ENCODE measurements at places on chromosomes 7 and 10. TPM values are rescaled to one million over a fixed set of nuclear protein-coding genes. Genes with fewer than 3 reads are reported as not detected.

- DNase-seq = no peak
Measured at GRCh38 chr10:52308251-52309031, 5.6 kb upstream of the DKK1 start.

DNA sequence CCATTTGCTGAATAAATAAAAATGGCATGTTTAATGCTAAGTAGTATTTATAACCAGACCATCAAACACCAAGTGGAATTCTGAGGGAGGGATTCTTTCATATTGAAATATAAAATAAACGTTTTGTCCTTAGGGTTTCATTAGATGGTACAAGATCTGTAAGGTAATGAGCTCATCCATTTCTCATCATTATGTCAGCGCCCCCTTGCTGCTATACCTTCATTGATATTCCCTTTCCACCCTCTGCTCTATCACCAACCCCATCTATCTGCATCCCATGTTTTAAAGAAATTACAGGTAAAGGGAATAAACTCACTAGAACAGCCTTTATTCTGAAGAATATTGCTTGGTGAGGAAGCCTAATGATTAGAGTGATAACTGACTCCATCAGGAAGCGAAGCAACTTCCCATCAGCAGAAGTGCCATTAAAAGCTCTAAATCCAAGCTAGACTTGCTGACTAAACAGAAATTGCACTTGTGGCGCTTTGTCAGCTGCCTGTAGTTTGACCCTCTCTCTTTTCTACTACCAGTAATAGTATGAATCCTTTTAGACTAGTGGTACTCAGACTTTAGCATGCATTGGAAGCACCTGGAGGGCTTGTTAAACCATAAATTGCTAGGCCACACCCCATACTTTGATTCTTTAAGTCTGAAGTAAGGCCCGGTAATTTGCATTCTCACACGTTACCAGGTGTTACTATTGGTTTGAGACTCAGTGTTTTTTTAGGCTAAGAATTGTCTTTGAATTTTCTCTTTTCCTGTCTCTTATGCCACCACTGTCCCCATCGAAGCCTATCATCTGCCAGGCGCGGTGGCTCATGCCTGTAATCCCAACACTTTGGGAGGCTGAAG, 27.5 kb downstream of the ADD3 start:
- no peak for DNase-seq

GRCh38 chr7:118771672-118772071, 547.2 kb downstream of the ANKRD7 start:
- no peak for DNase-seq

- DNase-seq = no peak
Measured at GRCh38 chr10:114024876-114025610, 18.6 kb upstream of the ADRB1 start.

GRCh38 chr10:105534086-105534485, 893.0 kb downstream of the SORCS3 start:
- DNase-seq = no peak

DNA sequence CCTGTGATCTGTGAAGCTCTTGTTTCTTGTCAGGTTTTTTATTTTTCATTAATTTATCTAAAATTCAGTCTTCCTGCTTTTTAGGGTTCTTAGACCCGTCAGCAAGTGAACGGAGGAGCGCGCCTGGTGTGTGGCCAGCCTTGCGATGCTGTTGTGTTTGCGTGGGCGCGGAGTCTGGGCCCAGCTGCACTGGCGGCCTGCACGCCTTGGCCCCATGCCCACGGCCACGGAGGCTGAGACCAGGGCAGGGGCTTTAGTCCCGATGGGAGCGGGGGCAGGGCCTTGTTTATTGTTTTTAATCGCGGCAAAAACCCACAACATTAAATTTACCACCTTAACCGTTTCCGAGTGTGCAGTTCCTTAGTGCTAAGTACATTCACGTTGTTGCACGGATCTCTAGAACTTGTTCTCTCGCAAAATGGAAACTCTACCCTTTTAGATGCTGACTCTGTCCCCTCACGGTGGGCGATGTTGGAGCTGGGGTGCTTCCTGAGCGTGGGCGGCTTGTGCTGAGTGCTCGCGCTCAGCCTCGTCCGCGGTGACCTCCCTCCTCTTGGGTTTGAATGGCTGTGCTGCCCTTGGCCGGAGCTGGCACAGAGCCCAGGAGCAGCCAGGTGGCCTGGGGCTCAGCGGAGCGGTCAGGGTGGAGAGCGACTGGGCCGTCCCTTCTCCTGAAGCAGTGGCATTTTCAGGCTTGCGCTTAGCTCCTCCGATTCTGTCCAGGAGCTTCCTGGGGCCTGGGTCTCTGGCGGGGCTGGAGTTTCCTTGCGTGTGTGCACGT, 69.1 kb downstream of the INPP5A start:
- no peak for DNase-seq

GRCh38 chr7:479948-480499, 39.6 kb downstream of the PDGFA start:
- no peak for DNase-seq

DNA sequence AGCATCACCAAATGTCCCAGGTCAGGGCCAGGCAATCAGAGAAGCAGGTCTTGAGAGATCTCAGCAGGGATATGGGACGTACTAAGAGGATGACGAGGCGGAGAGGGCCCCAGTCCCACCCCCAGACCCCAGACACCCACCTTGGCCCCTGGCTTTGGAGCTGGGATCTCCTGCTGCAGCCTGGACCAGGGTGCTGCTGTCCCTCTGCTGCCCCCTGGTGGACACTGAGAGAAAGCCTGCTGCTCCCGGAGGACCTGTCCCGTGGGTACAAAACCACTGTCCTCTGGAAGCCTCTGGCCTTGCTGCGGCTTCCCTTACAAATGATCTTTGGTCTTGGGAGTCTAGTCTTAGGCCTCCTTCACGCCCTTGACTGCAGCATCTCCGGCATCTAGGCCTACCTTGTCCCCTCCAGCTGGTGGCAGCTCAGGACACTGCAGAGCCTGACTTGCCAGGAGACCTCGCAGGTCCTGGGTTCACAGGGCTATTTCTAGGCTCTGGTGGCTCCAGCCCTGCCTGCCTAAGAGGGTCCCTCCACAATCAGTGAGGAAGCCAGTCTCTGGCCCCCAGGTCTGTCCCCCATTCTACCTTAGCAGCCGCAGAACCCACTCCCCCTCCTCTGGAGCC, 97.1 kb downstream of the RGS10 start:
- DNase-seq = peak; percentile 71

- DNase-seq = no peak
Measured at GRCh38 chr7:41536122-41536872, 166.6 kb downstream of the INHBA start.

- DNase-seq = no peak
Measured at GRCh38 chr10:47094636-47095035, 183.4 kb downstream of the PTPN20 start.

DNA sequence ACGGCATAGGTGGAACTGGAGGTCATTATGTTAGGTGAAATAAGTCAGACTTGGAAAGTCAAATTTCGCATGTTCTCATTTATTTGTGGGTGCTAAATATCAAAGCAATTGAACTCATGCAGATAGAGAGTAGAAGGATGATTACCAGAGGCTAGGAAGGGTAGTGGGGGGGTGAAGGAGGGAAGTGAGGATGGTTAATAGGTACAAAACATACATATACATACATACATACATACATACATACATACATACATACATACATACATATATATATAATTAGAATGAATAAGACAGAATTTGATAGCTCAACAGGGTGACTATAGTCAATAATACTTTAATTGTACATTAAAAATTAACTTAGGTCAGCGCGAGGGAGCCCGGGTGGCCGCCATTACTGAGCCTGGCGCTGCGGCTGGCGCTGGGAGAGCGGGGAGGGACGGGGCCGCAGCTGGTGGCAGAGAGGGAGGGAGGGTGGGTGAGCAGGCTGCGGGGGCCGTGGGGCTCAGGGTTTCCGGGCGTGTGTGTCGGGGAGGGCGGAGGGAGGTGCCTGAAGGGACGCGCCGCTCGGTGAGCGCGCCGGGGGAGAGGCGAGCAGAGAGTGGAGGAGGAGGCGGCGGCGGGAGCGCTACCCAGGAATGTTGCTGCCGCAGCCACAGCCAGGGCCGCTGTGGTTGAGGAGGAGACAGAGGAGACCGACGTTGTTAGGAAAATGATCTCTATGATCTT, 85.8 kb upstream of the EGFR start:
- no peak for DNase-seq

The FAM204A gene
- total RNA-seq = 61.8 TPM

The ATOH7 gene
- not detected for total RNA-seq

The CNPY1 gene
- total RNA-seq = not detected

The ACSM6 gene
- total RNA-seq = not detected

The C10orf90 gene
- not detected for total RNA-seq

The STEAP1B gene
- not detected for total RNA-seq

The NOD1 gene
- 13.1 TPM for total RNA-seq

The FAM237B gene
- total RNA-seq = not detected

The CHST12 gene
- 9.9 TPM for total RNA-seq

The SUN3 gene
- not detected for total RNA-seq

The WIPF3 gene
- total RNA-seq = not detected

The GIMAP1 gene
- total RNA-seq = 4.9 TPM

The FRA10AC1 gene
- 25.9 TPM for total RNA-seq

All from activated T-helper 1 cell treated with anti-CD3 and anti-CD28 coated beads, Interleukin-12 subunit alpha, Interleukin-12 subunit beta, Interleukin-2, Interleukin-4 antibody, amounts not matched to agents 30 ng/mL and 10 ng/mL and 1 ng/mL, durations not matched to agents 14 hours and 24 hours and 36 hours (primary cell).